Right lobe of liver (tissue), 6 donors: ENCODE measurements at places on chromosomes 16 and 17. TPM values are rescaled to one million over a fixed set of nuclear protein-coding genes. Genes with fewer than 3 reads are reported as not detected.

Gene WNT9B
- 0.55 TPM for total RNA-seq

- no peak for DNase-seq
These were observed 13.3 kb downstream of the TVP23A start for GRCh38 chr16:10805334-10805733.

- DNase-seq: peak; percentile 65
These were observed 15.0 kb downstream of the ZNF213 start for GRCh38 chr16:3149630-3150345.

DNA sequence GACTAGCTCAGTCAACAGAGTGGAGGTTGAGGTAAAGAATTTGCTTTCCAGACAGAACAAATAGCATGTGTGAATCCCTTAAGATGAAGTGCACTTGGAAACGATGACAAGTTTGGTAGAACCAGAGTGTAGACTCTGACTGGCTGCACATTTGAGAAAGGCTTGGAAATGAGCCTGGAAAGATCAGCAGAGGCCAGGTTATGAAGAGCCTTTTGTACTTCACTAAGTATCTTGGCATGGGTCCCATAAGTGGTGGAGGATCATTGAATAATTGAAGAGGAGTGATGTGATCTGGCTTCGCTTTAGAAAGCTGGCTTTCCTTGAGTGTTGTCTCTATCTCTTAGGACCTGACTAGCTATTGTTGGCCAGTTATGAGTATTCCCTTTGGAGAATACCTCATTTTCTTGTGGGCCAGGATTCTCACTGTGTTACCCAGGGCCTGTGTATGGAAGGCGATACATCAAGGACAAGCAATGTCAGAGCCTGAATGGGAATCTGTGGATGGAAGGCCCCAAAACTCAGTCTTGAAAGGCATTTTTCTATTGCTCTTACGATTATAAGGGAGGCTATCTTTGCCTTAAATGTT, 329.8 kb downstream of the UTP18 start:
- no peak for DNase-seq

Gene USP10
- total RNA-seq: 43.4 TPM
